Cardiac septum (tissue), 1 donor: ENCODE measurements at places on chromosomes 12 and 14. TPM values are rescaled to one million over a fixed set of nuclear protein-coding genes. Genes with fewer than 3 reads are reported as not detected.

Gene TPH2
- total RNA-seq: not detected

Gene SIX6
- not detected for total RNA-seq

Gene GPR132
- total RNA-seq: 0.73 TPM

Gene SERPINA6
- total RNA-seq: not detected

Gene IL22
- total RNA-seq: not detected

Gene SAMD15
- 0.11 TPM for total RNA-seq

Gene SOAT2
- not detected for total RNA-seq

Gene TAS2R30
- 2.2 TPM for total RNA-seq

Gene ST8SIA1
- 1.5 TPM for total RNA-seq

DNA sequence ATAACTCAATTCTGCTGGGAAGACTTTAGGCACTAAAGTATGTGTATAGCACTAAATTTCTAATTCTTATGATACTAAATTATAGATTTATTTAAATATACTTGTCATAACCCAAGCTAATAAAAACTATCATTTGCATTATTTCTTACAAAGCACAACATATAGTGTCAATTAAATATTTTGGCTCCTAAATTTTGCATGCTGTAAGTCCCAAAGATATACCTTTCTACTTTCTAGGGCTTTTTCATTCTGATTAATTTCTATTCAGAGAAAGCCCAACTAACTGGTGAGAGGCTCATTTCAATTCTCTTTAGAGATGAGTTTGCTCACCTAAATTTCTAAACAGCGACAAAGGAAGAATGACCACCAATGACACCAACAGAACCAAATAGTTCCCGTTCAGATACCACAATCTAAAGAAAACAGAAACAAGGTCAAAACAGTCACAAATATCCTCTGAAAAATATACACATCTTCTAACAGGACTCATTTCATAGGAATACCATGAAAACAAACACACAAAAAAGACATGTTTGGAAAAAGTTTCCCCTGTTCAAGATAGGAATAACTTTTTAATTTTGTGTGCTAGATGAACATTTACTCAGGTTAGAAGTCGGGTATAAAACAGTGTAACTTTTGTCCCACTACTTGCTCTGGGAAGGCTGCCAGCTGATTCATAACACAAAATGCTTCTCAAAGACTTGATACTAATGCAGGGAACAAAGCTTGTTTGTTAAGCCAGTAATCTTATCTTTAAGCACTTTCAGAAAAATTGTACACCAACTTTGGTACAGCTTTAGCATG is 7.6 kb downstream of the SLC38A2 start:
- no peak for DNase-seq

DNA sequence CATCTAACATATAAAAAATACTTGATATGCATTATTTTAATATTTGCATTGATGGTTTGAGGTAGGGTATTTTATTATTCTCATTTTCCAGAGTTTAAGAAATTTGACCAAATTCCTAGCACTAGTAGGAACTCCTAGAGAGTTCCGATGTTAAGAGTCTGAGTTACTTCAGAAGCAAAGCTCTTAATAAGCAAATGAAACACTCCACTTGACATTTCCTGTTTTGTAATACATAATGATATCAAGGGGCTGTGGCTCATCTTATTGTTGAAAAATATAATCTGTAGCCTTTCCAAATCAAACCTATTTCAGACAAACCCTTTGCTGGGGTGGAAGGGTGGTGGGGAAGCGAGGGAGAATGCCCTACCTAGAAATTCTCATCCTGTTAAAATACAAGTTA is 355.5 kb downstream of the DIO2 start:
- no peak for DNase-seq

DNA sequence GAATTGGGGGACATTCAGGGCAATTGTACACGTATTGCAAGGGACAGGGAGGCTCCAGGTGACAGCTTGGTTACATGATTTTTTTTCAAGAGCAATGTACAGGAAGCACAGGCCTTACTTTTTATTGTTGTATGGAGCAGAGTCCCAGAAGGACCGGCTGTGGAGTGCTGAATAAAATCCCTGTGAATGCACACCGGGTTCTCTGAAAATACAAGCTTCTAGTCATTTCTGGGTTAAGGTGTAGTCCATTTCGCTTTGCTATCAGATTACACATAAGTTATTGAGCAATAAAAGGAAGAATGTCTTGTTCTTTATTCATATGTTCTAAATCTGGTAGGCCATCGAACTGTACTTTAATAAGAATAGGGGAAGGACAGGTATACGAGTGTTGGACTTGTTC is 52.2 kb downstream of the PDE3A start:
- DNase-seq: no peak

DNA sequence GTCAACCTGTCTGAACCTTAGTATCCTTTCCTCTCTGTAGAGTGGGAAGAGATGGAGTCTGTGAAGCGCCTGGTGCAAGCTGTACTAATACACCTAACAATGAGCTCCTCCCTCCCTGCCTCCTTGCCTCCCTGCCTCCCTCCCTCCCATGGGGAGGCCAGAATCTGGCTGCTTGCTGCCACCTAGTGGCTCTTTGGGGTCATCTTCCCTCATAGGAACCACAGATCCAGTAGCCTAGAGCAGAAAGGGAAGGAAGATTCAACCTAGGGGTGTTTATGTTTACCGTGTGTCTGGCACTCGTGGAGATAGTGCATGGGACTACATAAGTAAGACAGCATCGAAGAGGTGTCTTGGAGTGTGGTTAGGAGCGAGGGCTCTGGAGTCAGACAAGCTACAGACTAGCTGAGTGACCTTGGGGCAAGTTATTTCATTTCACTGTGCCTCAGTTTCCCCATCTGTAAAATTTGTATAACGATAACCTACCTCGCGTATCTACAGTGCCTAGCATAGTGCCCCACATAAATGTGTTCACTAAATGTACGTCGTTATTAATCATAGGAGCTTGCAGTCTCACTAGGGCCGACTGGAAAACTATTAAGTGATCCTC is 35.5 kb upstream of the TSPAN9 start:
- DNase-seq: no peak

DNA sequence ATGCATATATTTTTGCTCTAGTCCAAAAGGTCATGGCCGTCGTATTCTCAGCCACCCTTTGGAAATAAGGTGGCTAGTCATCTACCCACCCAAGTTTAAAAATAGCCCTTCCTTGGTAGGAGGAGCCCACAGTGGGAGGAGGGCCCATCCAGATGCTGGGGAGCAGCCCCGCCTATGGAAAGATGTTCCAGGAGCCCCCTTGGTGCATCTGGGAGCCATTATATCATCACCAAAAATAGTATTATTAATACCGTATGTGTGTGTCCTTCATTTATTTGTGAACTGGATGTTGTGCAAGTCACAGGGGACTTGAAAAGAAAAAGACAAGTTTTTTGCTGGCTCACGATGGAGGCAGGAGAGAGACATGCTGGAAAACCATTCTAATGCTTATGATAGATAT is 34.0 kb downstream of the EMP1 start:
- DNase-seq: no peak

GRCh38 chr12:128857133-128857763 is 4.0 kb downstream of the GLT1D1 start:
- DNase-seq: no peak

DNA sequence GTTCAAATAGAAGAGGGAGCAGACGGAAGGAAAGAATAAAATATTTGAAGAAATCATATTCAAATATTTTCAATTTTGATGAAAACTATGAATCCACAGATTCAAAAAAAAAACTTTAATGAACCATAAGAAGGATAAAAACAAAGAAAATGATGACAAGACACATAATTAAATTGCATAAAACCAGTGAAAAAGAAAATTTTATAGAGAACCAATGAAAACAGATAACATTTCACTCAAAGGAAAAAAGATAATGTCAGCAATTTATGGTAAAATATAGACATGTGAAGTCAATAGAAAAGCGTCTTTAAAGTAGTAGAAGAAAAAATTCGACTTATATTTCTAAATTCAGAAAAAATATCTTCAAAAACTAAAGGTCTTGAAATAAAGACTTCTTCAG is 546.5 kb upstream of the ATXN7L3B start:
- DNase-seq: no peak

GRCh38 chr14:91396013-91396660 is 21.5 kb downstream of the CCDC88C start:
- DNase-seq: no peak

DNA sequence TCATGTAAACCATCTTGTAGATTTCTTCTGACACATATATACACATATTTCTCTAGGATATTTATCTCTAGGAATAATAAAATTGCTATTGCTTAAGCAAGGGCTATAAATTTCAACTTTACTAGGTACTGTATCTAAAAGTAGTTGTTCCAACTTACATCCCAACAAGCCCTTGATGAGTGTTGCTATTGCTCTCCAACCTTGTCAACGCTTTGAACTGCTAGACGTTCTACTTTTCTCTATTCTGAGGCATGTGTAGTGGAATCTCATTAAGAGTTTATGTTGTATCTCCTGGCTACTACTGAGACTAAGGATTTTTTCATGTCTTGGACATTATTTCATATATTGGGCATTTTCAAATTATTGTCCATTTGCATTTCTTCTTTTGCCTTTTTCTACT is 321.5 kb upstream of the SOX5 start:
- DNase-seq: no peak

DNA sequence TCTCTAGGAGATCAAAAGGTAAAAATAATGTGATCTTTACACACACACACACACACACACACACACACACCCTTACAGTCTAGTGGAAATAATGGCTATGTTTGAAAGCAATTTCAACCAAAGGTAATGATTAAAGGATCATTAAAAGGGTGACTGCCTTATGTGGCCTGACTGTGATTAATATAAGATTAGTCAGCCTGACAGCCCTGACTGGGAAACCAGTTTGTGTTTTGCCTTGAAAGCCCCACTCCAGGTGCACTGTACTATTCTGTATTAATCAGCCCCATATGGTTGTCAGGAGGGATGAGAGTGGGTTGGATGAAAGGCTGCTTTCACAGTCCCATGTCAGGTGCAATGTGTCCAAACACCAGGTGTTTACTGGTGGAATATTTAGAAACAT is 10.5 kb downstream of the RASSF9 start:
- DNase-seq: no peak

- DNase-seq: no peak
Measured at GRCh38 chr12:54421175-54421878, 2.3 kb upstream of the ITGA5 start.

DNA sequence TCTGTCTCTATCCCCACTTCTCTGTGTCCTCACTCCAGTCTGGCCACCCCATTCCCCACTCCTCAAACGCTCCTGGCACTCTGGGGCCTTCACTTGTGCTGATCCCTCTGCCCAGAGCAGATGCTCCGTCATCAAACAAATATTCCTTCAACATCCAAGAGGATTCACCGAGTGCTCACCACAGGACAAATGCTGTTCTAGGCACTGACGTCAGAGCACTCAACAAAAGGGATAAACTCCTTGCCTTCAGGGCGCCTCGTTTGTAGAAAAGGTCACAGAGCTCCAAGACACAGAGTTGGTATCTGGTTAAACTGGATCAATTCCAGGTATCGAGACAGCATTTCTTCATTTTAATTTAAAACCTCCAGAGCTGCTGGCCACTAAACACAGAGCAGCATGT is 35.3 kb downstream of the PSMC1 start:
- DNase-seq: no peak

GRCh38 chr12:6965026-6965661 is 5.3 kb downstream of the PHB2 start:
- DNase-seq: peak; percentile 96

GRCh38 chr12:3882896-3883564 is 9.8 kb upstream of the PARP11 start:
- no peak for DNase-seq

- no peak for DNase-seq
Measured at GRCh38 chr12:89765959-89766824, 57.6 kb upstream of the ATP2B1 start.

DNA sequence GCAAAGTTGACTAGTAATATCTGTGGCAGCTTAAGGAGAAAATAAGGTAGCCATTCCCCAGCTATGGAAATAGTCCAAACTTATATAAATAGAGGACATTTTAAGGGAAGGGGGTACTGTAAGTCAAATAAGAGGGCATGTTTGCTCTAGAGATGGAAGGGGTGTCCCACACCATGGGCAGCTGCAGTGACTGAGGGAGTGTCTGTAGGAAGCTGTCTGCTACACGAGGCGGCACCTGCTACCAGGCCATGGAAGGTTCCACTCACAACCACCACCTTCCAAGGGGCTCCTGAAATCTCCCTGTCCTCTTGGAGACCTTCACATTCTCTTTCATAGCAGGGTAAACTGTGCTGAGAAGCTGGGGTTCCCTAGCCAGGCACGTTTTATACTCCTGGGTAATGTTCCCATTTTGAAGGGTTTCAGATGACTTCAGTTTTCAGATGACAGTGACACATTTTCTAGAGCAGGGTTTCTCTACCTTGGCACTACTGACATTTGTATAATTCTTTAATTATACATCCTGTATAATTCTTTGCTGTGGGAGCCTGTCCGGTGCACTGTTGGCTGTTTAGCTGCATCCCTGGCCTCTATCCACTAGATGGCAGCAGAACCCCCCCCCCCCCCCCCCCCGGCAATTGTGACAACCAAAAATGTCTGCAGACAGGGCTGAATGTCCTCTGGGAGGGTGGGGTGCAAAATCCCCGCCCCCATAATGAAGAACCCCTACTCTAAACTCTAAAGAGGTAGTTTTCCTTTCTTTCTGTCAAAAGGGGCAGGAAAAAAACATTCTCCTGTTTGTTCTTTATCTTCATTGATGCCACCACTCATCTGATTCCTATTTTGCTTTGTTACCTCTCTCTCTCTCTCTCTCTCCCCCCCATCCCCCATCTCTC is 11.6 kb upstream of the SMCO2 start:
- no peak for DNase-seq

DNA sequence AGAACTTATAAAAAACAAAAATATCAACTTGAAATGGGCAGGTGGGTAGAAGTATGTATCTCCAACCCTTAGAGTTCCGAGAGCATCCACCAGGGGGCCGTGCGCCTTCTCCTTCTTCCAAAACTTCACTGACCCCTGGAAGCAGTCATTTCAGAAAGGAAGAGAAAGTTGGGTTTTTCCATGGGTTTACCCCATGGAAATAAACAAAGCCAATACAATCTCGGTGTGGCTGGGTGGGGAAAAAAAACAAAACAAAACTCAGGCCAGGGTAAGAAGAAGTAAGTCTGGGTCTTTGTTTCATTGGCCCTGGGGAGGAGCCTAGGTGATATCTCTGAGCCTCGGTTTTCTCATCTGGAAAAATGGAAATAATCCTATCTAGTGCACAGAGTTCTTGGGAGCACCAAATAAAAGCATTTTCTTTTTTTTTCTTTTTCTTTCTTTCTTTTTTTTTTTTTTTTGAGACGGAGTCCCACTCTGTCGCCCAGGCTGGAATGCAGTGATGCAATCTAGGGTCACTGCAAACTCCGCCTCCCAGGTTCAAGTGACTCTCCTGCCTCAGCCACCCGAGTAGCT is 33.6 kb upstream of the HNF1A start:
- no peak for DNase-seq

GRCh38 chr12:67388331-67389138 is 119.4 kb downstream of the CAND1 start:
- DNase-seq: no peak
